ENCODE measurements at places on chromosomes 5 and 9. TPM values are rescaled to one million over a fixed set of nuclear protein-coding genes. Genes with fewer than 3 reads are reported as not detected.

GRCh38 chr9:34524349-34524748 lies 1.6 kb upstream of the ENHO start:
- peaks cover 49% of the 10 kb centered on the region for H3K27me3 ChIP-seq
- no peaks in the 10 kb centered on the region for H3K36me3 ChIP-seq
- H3K27ac ChIP-seq: no peak overlapping the region
- H3K4me1 ChIP-seq: peaks cover 9% of the 10 kb centered on the region
- no peak for DNase-seq

Gene LCN10
- total RNA-seq: 1.8 TPM

DNA sequence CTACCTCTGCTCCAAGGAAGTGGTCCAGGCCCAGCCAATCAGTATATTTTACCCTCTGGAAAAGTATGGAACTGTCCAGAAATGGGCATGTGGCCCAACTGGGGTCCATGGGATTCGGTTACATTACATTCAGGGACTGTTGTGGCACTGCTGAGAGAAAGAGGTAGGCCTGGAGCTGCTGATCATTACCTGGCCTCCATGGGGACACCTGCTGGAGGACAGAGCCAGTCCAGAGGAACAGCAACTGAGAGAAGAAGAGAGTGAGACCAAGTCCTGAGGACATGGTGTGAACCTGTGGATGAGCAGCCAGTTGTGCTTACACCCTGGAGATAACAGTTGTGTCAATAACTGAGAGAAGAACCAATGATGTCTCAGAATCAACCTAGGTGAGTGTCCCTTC lies 48.2 kb downstream of the HMHB1 start:
- H3K4me1 ChIP-seq: no peaks in the 10 kb centered on the region
- no peak for DNase-seq
- no peaks in the 10 kb centered on the region for H3K36me3 ChIP-seq
- no peak overlapping the region for H3K27ac ChIP-seq
- no peak overlapping the region for H3K4me3 ChIP-seq

Gene PDCD1LG2
- total RNA-seq: 0.55 TPM

Gene KCNV2
- not detected for total RNA-seq

DNA sequence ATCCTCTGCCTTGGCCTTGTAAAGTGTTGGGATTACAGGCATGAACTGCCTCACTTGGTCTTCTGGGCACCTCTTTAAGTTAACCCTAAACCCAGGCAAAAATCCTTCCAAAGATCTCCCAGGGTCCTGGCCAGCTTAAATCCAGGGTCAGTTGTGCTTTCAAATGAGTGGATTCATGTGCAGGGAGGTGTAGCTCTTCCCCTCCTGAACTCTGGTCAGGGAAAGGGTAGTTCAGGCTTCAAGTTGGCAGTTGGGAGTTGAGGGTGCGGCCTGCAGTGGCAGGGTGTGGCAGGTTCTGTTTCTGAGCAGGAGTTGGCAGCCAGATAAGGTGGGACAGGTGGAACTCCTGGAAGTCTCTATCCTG lies 3.6 kb downstream of the HNRNPAB start:
- peaks cover 2% of the 10 kb centered on the region for H3K27me3 ChIP-seq
- H3K4me3 ChIP-seq: peak overlapping the region; percentile 89
- H3K36me3 ChIP-seq: peaks cover 79% of the 10 kb centered on the region
- H3K27ac ChIP-seq: peak overlapping the region; percentile 21
- H3K4me1 ChIP-seq: peaks cover 45% of the 10 kb centered on the region

Gene LRRC70
- total RNA-seq: 1.4 TPM

GRCh38 chr5:78758169-78758839 lies 109.7 kb upstream of the LHFPL2 start:
- H3K4me3 ChIP-seq: no peak overlapping the region
- H3K4me1 ChIP-seq: peaks cover 13% of the 10 kb centered on the region
- H3K36me3 ChIP-seq: no peaks in the 10 kb centered on the region
- H3K27me3 ChIP-seq: no peaks in the 10 kb centered on the region
- no peak overlapping the region for H3K27ac ChIP-seq

Gene NINJ1
- total RNA-seq: 20.8 TPM

DNA sequence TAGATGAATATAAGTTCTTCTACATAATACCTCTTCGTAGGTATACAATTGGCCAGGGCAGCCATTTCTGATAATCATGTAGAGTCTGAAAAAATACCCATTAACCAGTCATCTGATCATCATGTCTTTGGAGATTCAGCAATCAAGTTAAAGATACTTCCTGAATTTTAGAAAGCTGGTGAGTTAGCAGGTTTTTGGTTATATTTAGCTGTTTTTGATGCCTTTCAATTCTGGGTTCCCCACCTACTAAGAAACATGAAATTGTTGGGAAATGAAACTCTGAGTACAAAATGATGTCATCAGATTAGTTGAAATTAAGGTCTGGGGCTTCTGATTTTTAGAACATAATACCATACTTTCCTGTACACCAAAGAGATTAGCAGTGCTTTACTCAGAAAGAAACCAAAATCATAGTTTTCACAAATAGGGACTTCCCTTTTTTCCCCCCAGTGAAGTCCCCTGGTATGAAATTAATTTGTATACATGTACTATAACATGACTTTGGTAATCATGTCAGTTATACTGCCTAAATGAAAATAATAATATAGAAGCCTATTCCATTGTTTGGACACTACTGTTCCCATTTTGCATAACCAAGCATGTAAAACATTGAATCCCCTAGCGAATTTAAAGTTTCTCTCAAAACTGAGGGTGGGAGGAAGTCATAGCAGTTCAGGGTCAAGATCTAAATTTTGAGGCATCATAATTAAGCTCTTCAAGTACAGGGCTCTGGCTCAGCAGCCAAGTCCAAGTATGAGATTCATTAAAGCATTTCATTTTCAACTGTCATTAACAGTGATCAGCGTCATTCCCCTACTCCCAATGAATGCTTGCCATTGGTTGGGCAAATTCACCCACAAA lies 17.9 kb downstream of the PRLR start:
- peaks cover 9% of the 10 kb centered on the region for H3K27me3 ChIP-seq
- no peak overlapping the region for H3K4me3 ChIP-seq
- H3K36me3 ChIP-seq: no peaks in the 10 kb centered on the region

GRCh38 chr5:173236531-173237142 lies 1.6 kb upstream of the NKX2-5 start:
- peaks cover 29% of the 10 kb centered on the region for H3K4me1 ChIP-seq
- H3K27ac ChIP-seq: no peak overlapping the region
- peaks cover 1% of the 10 kb centered on the region for H3K36me3 ChIP-seq
- no peak overlapping the region for H3K4me3 ChIP-seq

GRCh38 chr5:107487056-107487542 lies 183.6 kb downstream of the EFNA5 start:
- H3K4me1 ChIP-seq: peaks cover 15% of the 10 kb centered on the region
- no peak for DNase-seq
- no peaks in the 10 kb centered on the region for H3K27me3 ChIP-seq
- H3K27ac ChIP-seq: no peak overlapping the region
- peaks cover 6% of the 10 kb centered on the region for H3K36me3 ChIP-seq
- no peak overlapping the region for H3K4me3 ChIP-seq

Gene SNCAIP
- not detected for total RNA-seq

DNA sequence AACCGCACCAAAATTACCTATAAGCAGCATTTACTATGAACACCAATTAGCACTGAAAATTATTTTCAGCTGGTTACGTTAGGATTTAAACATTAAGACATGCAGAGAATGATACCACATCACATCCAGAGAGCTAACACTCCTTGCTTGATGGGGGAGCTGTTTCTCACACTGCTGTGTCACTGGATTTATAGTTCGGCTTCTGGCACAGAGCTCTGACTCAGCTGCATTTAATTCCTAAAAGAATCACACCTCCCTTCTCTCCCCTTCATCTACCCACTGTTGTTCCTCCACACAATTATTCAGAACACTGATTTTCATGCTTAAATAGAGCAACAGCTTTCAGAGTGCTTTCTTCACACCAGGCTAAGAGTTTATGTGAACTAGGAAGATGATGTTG lies 82.6 kb upstream of the SV2C start:
- H3K27ac ChIP-seq: no peak overlapping the region
- DNase-seq: no peak
- H3K36me3 ChIP-seq: no peaks in the 10 kb centered on the region
- no peaks in the 10 kb centered on the region for H3K27me3 ChIP-seq
- no peaks in the 10 kb centered on the region for H3K4me1 ChIP-seq

DNA sequence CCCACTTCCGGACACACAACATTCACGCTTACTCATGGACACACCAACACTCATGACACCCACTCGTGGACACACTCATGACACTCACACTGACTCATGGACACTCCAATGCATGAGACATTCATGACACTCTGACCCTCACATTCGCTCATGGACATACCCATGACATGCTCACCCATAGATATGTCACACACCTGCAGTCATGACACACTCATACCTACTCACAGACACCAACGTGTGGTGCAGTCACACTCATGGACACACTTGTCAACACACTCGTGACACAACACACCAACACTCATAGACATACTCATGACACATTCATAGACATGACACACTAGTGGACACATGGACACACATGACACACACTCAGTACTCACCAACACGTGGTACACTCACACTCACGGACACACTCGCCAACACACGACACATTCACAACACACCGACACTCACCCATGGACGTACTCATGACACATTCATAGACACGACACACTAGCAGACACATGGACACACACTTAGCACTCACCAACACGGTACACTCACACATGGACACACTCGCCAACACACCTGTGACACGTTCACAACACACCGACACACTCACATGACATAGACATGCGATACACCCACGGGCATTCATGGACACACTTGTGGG lies 73.4 kb downstream of the PHF2 start:
- no peak for DNase-seq
- H3K4me3 ChIP-seq: no peak overlapping the region
- H3K27me3 ChIP-seq: no peaks in the 10 kb centered on the region
- H3K27ac ChIP-seq: no peak overlapping the region

Gene FAM78A
- total RNA-seq: 99.2 TPM

DNA sequence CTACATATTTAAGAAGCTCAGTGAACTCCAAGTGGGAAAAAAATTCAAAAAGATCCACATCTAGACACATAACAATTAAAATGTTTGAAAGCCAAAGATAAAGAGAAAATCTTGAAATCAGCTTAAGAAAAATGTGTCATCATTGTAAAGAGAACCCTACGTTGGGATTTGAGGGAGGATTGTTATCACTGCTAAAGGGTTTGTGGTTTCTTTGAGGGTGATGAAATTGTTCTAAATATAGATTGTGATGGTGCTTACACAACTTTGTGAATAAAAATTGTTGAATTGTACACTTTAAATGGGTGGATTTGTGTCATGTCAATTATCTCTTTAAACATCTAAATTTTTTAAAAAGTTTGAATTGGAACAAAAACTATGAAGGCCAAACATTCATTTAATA lies 92.2 kb upstream of the ADAMTS19 start:
- no peaks in the 10 kb centered on the region for H3K36me3 ChIP-seq
- no peak for DNase-seq
- H3K4me1 ChIP-seq: no peaks in the 10 kb centered on the region
- no peak overlapping the region for H3K4me3 ChIP-seq
- H3K27me3 ChIP-seq: no peaks in the 10 kb centered on the region

Gene MYOT
- not detected for total RNA-seq

DNA sequence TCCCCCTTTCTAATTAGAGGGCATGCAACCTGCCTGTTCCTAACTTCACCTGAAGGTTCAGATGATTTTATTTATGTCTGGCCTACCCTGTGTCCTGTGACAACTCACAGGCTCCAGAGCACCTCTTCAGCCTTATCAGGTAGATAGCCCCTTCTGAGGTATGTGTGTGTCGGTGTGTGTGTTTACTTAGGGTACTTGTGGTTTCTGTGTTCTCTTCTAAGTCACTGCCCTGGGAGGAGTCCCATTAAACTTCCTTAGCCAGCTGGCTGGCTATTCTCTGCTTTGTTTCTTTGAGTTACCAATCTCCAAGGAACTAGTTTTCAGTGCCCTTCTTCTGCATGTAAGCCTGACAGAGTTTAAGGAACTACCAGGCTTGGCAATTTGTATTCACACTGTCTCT lies 74.9 kb downstream of the UNC13B start:
- DNase-seq: no peak
- H3K36me3 ChIP-seq: no peaks in the 10 kb centered on the region
- no peaks in the 10 kb centered on the region for H3K4me1 ChIP-seq
- H3K27me3 ChIP-seq: peaks cover 19% of the 10 kb centered on the region

DNA sequence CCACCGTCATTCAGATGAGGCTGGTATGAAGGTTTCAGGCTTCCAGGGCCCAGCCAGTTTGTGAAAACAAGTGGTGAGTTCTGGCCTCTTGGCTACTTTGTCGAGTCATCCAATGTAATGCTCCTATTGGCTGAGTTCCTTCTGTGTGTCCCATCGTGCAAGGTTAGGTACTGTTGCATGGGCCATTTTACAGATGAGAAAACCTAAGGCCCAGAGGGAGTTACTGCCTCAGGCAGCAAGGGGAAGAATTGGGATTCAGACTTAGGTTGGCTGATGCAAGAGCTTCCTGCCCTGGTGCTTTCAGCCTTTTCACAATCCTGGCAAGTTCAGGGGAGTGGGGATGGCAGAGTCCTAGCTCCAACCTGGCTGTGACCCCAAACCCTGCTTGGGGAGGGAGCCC lies 17.4 kb upstream of the PITX1 start:
- no peak overlapping the region for H3K27ac ChIP-seq
- no peak overlapping the region for H3K4me3 ChIP-seq
- peaks cover 12% of the 10 kb centered on the region for H3K4me1 ChIP-seq
- no peak for DNase-seq
- H3K27me3 ChIP-seq: peaks cover 67% of the 10 kb centered on the region
- H3K36me3 ChIP-seq: no peaks in the 10 kb centered on the region

- no peaks in the 10 kb centered on the region for H3K4me1 ChIP-seq
- no peaks in the 10 kb centered on the region for H3K36me3 ChIP-seq
- H3K27me3 ChIP-seq: no peaks in the 10 kb centered on the region
- DNase-seq: no peak
- H3K4me3 ChIP-seq: no peak overlapping the region
Measured at GRCh38 chr9:16752601-16753000, 117.9 kb downstream of the BNC2 start.

Gene AIF1L
- total RNA-seq: 0.29 TPM

DNA sequence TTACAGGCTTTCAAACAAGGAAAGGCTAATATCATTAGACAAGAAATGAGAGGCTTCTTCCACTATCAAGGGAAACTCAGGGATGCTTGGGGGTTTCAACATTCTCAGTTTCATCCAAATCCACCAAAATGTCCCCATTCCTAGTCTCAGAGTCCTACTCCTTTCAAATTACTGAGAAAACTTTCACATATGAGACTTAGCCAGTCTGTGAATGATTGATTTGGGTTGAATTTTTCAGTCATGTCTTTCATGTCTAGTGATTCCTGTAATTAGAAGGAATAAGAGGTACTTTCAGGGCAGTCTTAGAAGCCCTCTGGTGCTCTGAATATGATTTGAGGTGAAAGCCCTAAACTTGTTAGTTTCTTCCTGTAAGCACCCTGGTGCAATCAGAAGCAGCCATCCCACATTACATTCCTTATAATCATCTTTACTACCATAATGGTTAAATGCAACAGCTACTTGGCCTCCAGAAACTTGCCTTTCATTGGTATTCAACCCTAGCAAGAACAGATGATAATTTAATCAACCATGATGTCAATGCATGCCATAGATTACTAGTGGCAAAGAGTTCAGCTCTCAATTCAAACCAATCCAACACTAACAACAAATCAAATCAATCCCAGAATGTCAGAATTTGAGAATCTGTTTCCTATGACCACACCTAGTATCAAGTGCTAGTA lies 50.7 kb upstream of the RIC1 start:
- H3K27ac ChIP-seq: no peak overlapping the region
- no peaks in the 10 kb centered on the region for H3K27me3 ChIP-seq
- H3K4me1 ChIP-seq: peaks cover 12% of the 10 kb centered on the region
- no peak overlapping the region for H3K4me3 ChIP-seq
- H3K36me3 ChIP-seq: no peaks in the 10 kb centered on the region

- H3K27me3 ChIP-seq: no peaks in the 10 kb centered on the region
- no peak for DNase-seq
- H3K4me3 ChIP-seq: no peak overlapping the region
- H3K27ac ChIP-seq: no peak overlapping the region
- no peaks in the 10 kb centered on the region for H3K4me1 ChIP-seq
Measured at GRCh38 chr5:67983251-67984110, 232.1 kb upstream of the PIK3R1 start.

Gene FBN2
- total RNA-seq: not detected
